ENCODE measurements at places on chromosomes 3 and 15.
A peak's percentile ranks its signal among the peaks of the same experiment; 100 is the strongest.

DNA sequence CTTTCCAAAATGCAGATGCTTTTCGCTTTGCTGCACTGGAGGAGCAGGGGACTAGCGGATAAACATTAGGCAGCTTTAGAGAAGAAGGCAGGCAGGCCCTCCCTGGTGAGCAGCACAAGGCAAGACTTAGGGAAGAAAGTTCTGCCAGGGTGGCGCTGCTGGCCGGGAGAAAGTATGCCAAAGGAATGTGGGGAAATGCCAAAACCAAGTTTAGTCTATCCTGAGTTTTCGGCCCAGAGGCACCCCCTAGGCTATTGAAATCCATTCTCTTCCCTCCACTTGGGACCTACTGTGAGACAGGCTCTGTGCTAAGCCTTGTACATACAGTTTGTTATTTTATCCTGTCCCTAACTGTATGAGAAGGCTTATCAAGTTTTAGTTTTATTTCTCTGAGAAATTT is 9.2 kb downstream of the SHC4 start:
- no peak for DNase-seq

- DNase-seq: no peak
Observed at GRCh38 chr3:182385356-182385755, 407.9 kb upstream of the ATP11B start.

DNA sequence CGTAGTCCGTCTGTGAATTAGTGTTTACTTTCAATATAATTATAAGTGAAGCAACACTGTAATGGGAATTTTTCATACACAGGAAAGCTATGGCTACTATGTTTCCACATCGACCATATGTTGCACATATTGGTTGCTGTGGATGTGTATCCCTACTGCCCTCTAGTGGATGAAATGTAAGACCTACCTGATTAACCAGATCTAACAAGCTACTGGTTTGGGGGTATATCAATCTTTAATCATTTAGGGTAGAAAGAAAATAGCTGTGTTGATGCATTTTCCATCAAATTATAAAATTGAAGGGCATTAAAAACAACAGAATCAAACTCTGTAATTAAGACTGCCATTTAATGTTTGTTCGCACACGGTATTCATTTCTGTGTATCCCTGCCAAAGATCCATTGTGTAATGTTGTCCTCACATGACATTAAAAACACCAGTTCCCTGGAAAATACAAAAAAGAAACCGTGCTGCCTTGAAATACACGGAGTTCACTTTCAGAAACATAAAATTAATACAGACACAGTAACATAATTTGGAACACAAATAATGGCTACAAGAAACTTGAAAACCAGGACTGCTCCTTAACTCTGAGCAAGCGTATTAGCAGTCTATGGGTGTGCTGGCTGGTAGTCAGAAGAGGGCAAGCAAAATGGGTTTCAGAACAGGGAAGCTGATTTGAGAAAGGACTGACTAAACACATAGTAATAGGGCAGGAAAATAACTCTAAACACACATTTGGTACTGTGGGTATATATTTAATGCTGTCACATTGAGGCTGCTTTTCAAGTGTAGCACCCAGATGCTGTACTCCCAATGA is 125.1 kb downstream of the TIGIT start:
- peak; percentile 10 for DNase-seq

- no peak for DNase-seq
Observed at GRCh38 chr15:76258460-76258859, 52.8 kb downstream of the ETFA start.

DNA sequence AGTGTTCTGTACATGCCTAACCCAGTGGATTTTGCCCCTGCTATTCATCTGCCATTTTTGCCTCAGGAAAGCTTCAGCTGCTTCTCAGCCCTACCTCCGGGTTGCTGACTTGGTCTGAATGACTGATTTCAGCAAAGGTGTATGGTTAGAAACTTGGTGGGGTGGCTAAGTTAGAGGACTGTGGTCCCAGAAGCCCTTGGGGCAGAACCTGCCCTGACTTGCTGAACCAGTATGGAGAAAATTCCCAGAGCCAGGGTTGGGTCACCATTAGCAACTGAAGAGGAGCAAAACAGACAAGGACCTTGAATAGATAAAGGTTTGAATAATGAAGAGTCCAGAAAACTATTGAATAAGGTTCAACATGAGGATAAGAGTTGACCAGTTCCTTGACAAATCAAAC is 6.1 kb upstream of the WWTR1 start:
- no peak for DNase-seq
